ENCODE measurements at places on chromosomes 2 and 18.

GRCh38 chr18:78892177-78892576 lies 87.4 kb upstream of the SALL3 start:
- no peak for DNase-seq

DNA sequence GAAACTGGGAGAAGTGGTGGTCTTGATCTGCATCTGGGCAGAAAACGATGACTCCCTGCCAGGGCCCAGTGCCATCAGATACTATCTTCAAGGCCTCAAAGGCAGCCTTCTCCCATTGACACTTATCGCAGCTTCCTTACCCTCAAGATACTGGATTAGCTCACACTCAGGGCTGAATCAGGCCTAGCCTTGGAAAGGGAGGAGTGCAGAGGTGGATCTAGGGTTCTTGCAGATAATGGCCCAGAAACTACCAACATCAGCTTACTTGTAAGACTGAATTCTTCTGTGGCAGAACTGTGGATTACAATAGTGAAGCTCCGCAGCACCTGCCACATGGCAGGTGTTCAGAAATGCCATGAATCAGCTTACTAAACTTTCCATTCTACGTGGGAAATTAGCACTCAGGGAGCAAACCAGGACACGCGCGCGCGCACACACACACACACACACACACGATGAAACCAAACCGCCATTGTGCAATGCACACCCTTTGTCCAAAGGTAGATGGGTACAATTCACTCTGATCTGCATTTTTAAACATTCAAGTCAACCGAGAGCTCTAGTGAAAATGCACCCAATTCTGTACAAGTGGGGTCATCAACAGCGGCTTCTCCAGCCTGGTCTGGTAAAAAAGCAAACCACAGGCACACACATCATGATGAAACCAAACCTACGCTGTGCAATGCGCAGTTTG lies 26.3 kb upstream of the TMEM182 start:
- no peak for DNase-seq

DNA sequence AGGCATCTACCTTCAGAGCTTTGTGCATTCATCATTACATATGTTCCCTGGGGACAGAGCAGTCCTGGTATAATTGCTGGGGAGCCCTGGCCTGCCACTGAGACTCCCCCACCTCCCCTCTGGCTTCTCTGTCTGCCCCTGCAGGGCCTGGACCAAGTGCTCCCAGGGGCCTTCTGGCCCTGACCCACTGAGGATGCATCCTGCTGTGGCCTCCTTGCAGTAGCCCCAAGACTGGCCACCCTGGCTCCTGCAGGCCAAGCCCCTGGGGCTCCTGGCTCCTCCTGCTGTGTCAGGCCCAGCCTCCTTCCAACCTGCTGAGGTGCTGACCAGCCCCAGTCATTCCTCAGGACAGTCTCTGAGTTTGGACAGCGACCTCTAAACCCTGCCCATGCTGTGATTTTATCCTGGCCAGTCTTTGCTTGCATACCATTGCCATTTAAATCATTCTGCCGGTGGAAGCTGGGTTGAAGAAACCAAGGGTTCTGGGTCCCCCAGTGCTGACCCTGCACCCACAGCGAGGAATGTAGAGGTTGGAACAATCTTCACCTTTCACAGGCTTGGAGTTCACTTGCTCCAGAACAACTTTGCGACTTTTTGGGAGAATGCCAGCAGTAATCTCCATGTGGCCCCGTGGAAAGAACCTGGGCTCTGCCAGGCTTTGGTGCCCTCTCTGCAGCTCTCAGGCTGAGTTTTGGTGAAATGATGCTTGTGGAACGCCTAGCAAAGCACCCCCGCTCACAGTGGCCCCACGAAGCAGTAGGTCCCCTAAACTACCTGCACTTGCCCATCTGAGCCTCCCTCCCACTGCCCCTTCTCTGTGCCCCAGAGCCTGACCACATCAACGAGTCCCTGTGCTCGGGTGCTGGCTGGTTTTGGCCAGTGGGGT lies 167.3 kb upstream of the GLI2 start:
- no peak for DNase-seq

GRCh38 chr18:6734726-6735430 lies 5.4 kb downstream of the ARHGAP28 start:
- no peak for DNase-seq

GRCh38 chr2:104415284-104415683 lies 438.6 kb upstream of the POU3F3 start:
- DNase-seq: no peak
